HCEC 1CT (cell line): ENCODE measurements at places on chromosomes 16 and 17.
A peak's percentile ranks its signal among the peaks of the same experiment; 100 is the strongest.

- peak; percentile 84 for DNase-seq
These were observed 239.2 kb downstream of the HS3ST3A1 start for GRCh38 chr17:13362341-13363122.

- no peak for DNase-seq
These were observed 9.5 kb downstream of the SLC6A4 start for GRCh38 chr17:30225919-30226553.

DNA sequence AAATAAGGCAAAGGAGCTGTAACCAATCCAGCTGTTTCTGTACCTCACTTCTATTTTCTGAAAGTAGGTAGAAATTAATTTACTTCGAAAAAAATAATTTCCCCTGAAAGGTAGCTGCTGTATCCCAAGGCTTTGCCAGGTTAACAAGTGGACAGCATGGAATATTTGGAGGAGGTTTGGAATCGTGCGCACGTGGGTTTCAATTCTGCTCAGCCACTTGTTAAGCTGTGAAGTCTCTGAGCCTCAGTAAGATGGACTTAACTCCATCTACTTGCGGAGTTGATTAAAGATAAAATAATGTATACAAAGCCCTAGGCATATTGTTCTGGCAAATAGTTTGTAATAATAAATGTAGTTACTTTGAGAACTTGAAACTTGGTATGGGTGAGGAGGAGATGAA, 57.4 kb upstream of the LGALS9 start:
- DNase-seq: no peak

- no peak for DNase-seq
These were observed 1.5 kb upstream of the ELOB start for GRCh38 chr16:2778630-2778958.

- DNase-seq: no peak
These were observed 447.0 kb downstream of the SOX9 start for GRCh38 chr17:72567774-72568173.
